Activated CD4-positive, alpha-beta T cell treated with anti-CD3 and anti-CD28 coated beads, Interleukin-2, amount 50 U/mL, for 24 hours (primary cell): ENCODE measurements at places on chromosomes 12 and 14.

DNA sequence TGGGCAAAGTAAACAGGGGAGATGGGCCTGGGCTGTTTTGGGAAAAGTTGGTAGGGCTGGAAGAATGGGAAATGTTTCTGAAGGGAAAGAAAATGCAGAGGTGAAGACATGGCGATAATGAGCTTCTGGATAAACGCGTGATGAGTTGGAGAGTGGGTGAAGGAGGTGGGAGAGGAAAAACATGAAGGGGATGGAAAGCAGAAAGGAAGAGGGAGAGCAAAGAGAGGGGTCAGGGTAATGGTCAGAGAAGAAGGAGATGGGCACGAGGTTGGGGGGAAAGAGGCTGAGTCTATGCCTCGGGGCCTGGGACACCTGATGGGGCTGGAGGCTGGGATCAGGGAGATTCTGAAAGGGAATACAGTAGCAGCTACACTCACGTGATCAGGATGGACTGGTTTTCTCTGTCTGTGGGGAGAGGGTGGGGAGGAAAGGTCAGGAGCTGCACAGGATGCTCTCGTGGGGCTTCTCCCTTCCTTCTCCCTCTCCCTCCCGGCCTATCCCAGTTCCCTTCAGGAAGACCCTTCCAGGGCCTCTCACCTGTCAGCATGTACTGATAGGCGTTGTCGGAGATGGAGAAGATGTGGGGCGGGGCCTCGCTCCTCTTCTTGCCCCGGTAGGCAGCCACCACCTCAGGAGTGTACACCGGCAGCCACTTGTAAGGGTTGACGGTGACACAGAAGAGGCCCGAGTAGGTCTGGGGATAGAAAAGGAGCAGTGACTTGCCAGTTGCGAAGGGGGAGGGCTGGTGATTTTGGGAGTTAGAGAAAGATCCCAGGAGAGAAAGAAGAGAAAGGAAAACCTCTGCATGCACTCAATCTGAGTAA, 3.1 kb downstream of the MYH7 start:
- DNase-seq = no peak

DNA sequence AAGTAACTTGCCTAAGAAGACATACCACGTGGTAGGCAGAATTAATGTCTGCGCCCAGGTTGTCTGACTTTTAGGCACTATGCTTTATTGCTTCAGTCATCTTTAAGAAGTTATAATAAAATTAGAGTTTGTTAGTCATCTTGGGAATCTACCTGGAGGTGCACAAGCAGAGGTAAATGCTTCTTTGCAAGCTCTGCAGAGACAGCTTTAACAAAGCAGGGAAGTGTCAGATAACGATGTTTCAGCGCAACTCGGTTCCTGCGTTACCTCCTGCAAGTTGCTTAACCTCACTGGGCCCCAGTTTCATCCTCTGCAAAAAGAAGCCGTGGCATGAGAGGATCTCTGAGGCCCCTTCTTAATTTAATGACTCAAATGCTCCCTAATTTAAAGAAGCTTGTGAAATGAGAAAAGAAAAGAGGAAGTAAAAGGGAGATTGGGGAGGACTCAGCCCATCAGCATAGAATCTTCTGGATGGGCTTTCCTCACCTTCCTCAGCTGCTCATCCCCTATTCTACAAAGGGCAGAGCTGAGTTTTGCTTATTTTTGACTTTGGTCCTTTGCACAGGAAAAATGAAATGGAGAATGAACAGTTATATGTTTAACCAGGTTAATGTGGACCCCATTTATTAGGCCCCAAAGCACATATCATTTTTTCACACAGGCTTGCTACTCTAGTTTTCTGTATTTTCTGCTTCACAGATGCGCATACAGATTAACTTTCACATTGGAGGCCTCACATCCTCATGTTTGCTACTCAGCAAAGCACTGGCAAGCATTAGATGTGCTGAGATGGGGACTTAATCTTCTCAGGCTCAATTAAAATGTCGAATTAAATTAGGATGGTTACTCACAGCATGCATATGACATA, 5.1 kb downstream of the ARHGDIB start:
- DNase-seq = no peak

DNA sequence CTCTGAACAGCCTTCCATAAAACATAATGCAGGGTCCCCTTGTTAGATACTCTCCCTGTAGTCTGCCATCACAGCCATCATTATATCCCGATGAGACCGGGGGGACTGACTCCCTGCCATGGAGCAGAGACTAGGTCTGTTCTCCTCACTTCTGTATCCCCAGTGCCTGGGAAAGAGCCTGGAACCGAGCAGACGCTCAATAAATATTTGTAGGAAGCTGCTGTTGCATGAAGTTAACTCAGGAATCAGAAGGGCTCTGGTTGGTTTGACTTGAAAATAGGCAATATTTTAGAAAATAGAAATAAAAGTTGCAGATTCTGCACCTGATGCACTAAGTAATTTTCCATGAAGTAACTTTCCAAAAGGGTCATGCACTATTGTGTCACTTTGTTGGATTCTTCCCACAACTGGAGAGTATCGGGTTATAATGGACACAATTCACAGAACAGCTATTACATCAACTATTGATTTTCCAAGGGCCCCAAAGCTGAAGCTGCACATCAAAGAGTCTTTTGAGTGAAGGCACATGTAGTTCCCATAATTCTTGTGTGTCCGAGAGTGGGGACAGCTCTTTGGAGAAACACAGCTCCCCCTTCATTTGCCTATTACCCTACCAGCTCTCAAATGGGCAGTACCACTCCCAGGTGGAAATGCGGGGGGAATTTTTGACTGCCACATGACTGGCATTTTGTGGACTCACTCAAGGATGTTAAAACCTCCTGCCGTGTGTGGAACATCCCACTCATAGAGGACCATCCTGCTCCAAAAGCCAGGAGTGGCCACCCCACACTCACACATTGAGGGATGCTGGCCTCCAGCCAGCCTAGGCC, 18.8 kb downstream of the CLMN start:
- no peak for DNase-seq

GRCh38 chr12:105113094-105113493, 5.6 kb downstream of the WASHC4 start:
- no peak for DNase-seq

DNA sequence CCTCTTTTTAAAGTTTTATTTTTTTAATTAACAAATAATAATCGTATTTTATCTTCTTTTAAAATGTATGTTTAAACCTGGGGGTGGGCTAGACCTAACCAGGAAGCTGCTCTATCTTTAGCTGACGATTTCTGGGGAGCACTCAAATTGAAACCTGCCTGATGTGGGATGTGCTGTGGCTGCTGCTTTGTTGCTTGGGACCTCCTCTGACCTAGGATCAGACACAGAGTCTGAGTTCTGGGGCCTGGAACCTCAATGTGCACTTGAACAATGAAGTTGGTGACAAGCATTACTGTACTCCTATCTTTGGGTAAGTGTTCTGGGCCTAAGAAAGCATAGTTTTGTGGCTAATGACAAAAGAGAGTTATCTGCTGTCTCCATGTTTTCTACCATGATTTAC, 386.7 kb downstream of the DAD1 start:
- DNase-seq = no peak
